Stimulated activated naive CD4-positive, alpha-beta T cell treated with Interleukin-2 at 50 U/mL for 16 hours (primary cell): ENCODE measurements at places on chromosomes 7 and 10.

- no peak for DNase-seq
Observed at GRCh38 chr7:130149281-130150139, 55.7 kb downstream of the TMEM209 start.

GRCh38 chr7:8212638-8213037, 49.3 kb downstream of the ICA1 start:
- no peak for DNase-seq

- DNase-seq: no peak
Observed at GRCh38 chr10:30862486-30862885, 169.2 kb downstream of the ZNF438 start.

DNA sequence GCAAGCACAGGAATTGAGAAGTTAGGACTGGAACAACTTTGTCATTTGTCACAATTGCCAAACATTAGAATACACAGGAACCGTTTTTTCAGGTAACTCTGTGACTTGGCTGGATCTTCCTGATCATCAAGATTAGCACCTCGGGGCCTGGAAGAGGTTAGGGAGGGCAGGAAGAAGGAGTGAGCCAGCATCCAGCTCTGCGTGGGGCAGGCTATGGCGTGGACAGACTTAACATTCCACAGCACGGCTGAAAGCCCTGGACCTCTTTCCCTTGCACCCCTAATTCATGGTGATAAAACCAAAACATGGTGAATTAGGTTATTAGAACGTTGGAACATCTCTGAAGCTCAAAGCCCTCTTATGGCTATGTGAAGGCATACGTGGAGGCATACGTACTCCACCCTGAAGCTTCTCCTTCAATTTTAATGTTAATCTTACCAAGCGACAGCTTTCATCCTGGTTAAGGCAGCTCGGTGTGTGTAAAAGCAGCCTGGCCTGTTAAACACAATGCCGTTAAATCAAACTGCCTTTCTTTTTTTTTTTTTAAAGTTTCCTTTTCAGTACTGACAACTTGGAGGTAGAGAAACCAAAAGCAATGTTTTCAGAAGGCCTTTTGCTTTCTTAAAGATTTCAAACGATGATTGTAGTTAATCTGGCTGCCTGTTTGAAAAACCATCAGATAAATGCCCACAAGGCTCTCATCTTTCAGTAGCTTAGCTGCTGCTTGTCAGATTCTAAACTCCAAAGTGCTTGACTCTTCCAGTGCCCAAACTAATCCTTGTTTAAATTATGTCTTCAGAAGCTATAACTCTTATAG, 4.5 kb downstream of the GRK5 start:
- no peak for DNase-seq

DNA sequence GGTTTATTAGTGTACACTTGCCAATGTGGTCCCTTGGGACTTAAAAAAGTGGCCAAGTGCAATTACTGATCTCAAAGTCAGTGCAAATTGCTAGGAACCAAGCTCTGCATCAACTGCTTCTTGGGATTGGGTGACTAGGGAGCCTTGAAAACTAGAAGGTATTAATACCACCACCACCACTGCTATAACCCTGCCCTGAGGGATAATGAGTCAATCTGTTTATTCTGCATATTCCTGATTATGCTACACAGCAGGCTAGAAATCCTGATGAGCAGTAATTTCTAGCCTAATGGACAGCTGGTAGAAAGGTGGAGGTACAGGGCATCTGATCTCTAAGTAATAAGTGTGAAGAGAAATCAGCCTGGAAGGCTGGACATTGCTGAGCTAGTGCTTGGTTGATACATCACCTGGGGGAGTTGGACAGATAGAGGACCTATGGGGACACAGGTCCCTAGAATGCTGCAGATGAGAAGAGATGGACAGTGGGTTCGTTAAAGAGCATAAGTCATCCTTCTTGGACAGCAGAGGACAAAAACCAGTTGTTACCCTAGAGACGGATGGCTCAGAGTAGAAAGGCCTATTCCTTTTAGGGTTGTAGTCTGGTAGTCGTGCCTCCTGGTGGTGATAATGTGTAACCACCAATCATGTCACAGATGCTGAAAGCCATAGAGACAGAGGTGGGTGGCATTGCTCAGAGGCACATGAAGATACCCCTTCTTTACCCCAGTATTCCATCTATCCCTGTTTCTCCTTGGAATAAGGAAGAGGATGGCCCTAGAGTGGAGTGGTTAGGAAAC, 554.8 kb downstream of the SORCS1 start:
- DNase-seq: no peak

DNA sequence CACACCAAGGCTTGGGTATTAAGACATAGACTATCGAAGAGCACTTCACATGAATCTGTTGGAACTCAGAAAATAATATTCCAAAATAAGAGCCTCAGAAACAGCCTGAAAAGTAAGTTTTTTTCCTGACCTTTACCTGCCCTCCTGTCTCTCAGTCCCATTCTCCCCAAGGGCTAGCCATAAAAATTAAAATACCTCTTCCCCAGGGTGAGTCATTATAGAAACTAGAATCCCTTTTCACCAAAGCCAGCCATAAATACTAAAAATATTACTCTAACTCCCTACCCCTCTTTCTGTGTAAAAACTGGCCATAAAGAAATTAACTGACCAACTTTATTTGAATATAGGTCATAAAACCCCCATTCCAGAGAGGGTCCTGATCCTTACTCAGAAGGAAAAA, 87.9 kb upstream of the TMEM106B start:
- no peak for DNase-seq

DNA sequence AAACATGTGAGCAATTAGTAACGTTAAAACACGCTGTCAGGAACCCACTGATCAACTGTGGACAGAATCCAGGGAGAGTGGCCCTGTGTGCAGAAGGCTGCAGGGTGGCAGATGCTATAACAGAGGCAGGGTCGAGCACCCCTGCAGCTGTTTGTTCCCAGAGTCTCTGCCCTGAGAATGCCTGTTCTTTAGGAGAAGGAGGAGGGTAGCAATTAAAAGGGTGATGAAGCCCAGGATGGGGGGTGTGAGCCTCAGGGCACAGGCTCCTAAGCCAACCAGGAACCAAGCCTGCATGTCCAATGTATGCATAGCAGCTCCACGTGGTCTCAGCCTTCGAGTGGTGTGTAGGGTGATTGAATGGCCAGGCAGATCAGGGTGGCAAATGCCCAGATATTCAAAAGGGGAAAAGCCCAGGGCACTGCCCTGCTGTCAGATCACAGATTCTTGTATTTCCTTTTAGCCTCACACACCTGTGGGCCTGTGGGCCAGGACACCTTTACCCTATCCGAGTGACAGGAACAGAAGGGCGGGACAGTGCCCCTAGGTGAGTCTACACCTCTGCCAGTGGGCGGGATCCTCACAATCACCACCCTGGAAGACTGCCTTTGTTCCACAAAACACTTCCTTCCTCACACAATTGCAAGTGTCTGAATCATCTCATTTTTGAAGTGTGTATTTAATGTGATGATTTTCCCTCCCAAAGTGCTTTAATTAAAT, 7.3 kb downstream of the WDFY4 start:
- DNase-seq: no peak
